ENCODE measurements at places on chromosomes 1 and 21. TPM values are rescaled to one million over a fixed set of nuclear protein-coding genes. Genes with fewer than 3 reads are reported as not detected.

The ADAMTS5 gene
- polyA plus RNA-seq, result 0.01 TPM

The LENEP gene
- polyA plus RNA-seq, result not detected

The TNFAIP8L2 gene
- 9.1 TPM for polyA plus RNA-seq

The MYOG gene
- polyA plus RNA-seq, result not detected

The GNAT2 gene
- polyA plus RNA-seq, result not detected

The LCE6A gene
- polyA plus RNA-seq, result not detected

The OPRD1 gene
- polyA plus RNA-seq, result not detected

The VPS13D gene
- polyA plus RNA-seq, result 29.9 TPM

The EEIG2 gene
- 7.1 TPM for polyA plus RNA-seq

The C4BPB gene
- 0.85 TPM for polyA plus RNA-seq

The OLFML2B gene
- polyA plus RNA-seq, result not detected

The RNU1-3 gene
- polyA plus RNA-seq, result not detected

The ABCA4 gene
- polyA plus RNA-seq, result not detected

The SLC45A3 gene
- 27.4 TPM for polyA plus RNA-seq

The ZNF436 gene
- polyA plus RNA-seq, result 2.1 TPM

The CADM3 gene
- polyA plus RNA-seq, result 0.32 TPM

The DENND2D gene
- 48.0 TPM for polyA plus RNA-seq

The CLCN6 gene
- polyA plus RNA-seq, result 48.2 TPM

The LCE2B gene
- polyA plus RNA-seq, result not detected

The ATP1A2 gene
- not detected for polyA plus RNA-seq

The TAL1 gene
- not detected for polyA plus RNA-seq

The RNU5D-1 gene
- not detected for polyA plus RNA-seq

The GREM2 gene
- polyA plus RNA-seq, result not detected

The S100A7 gene
- not detected for polyA plus RNA-seq

The PRAMEF10 gene
- not detected for polyA plus RNA-seq

The GPR153 gene
- polyA plus RNA-seq, result 0.04 TPM

The KAZN gene
- polyA plus RNA-seq, result 0.29 TPM

The OSCP1 gene
- 0.23 TPM for polyA plus RNA-seq

The RGS8 gene
- polyA plus RNA-seq, result not detected

The PLA2G2C gene
- 0.03 TPM for polyA plus RNA-seq

The LIN28A gene
- polyA plus RNA-seq, result not detected

The OVAAL gene
- not detected for polyA plus RNA-seq

The RAB42 gene
- not detected for polyA plus RNA-seq

The SLC16A4 gene
- 0.42 TPM for polyA plus RNA-seq

The RNU1-1 gene
- polyA plus RNA-seq, result not detected

The TNFSF18 gene
- polyA plus RNA-seq, result not detected

The CLCA2 gene
- not detected for polyA plus RNA-seq

The DCDC2B gene
- polyA plus RNA-seq, result not detected

The KCNH1 gene
- polyA plus RNA-seq, result not detected

The ITPKB gene
- polyA plus RNA-seq, result 28.5 TPM

The AADACL4 gene
- not detected for polyA plus RNA-seq

The C1QC gene
- not detected for polyA plus RNA-seq

The CLSTN1 gene
- polyA plus RNA-seq, result 32.3 TPM

The YTHDF2 gene
- polyA plus RNA-seq, result 35.1 TPM

The ANKRD45 gene
- 0.06 TPM for polyA plus RNA-seq

The PROK1 gene
- 0.25 TPM for polyA plus RNA-seq

The TRIM67 gene
- 0.01 TPM for polyA plus RNA-seq

The FCER1A gene
- 0.66 TPM for polyA plus RNA-seq

The PTGER3 gene
- 0.03 TPM for polyA plus RNA-seq

The PTPRC gene
- polyA plus RNA-seq, result 188 TPM

All from B cell (primary cell).